WERI-Rb-1 (cell line): ENCODE measurements at places on chromosomes 5 and 9.

- DNase-seq = no peak
Observed at GRCh38 chr5:128965638-128966302, 482 bp downstream of the SLC27A6 start.

GRCh38 chr5:52727576-52727975 is 60.1 kb upstream of the ITGA1 start:
- DNase-seq = no peak

- DNase-seq = peak; percentile 43
Observed at GRCh38 chr5:156934450-156935211, 28.4 kb downstream of the TIMD4 start.

DNA sequence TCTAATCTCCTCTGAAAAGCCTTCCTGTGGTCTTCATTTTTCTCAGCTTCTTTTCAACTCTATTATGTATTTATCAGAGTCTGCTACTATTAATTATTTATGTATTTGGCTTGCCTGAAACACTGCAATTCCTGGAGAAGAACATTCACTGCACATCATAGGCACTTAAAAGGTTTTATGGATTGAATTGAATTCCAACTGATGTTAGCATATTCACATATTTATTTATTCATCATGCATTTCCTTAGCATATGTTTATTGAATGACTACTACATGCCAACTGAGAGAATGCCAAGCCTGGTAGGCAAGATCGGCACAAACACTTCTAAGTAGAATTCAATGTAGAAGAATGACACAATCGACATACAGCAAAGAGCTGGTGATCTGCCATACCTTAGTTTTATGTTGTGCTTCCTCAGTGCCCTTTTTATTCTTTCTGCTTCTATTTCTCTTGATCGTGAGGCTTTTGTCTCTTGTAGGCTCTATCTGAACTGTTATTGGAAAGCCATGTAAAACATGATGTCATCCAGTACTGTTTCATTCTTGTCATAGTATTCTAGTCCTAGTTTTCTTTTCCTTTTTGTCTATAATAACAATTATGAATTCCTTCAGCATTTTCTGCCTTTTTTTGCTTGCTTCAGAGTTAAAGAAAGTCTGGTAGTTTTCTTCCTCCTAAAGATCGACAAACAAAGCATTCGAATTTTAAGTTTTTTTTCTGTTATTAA is 454.2 kb downstream of the TLE4 start:
- no peak for DNase-seq

GRCh38 chr9:36163049-36163785 is 6.0 kb upstream of the CCIN start:
- peak; percentile 15 for DNase-seq

- DNase-seq = no peak
Observed at GRCh38 chr9:10173561-10173960, 439.2 kb downstream of the PTPRD start.

GRCh38 chr9:83477571-83477970 is 60.6 kb downstream of the FRMD3 start:
- DNase-seq = no peak

DNA sequence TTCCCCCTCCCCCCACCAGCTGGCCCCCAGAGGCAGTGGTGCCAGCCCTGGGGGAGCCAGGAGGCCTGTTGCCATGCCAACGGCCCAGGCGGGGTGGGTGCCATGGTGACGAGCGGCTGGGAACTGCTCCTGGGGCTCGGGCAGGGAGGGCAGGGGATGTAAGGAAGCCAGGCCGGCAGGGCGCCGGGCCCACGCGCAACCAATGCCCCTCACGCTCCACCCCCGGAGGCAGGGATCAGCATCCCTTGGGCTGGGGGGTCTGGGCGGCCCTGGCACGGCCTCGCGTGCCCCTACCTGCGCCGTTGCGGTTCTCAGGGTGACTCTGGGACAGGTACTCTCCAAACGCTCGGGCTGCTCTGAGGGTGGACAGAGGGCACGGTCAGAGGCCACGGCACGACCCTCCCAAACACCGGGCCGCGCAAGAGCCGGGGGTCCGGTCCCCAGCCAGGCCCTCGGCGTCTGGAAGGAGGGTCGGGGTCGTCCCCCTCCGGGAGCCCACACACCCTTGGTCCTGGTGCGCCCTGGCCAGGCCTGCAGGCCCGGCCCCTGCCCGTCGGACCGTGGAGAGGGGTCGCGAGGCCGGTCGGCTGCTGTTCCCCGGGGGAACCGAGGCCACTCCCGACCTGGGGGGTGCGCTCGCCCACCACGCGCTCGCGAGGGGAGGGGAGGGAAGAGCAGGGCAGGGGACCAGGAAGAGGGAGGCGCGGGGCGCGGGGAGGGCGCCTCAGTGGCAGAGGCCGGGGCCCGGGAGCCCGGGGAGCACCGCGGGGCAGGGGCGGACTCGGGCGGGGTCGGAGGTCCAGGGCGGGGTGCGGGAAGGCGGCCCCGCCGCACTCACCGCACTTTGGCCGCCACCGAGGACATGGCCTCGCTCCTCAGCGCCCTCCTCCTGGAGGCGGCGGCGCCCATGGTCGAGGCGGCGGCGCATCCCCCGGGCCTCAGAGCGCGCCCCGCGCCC is 661 bp downstream of the NSMF start:
- no peak for DNase-seq

DNA sequence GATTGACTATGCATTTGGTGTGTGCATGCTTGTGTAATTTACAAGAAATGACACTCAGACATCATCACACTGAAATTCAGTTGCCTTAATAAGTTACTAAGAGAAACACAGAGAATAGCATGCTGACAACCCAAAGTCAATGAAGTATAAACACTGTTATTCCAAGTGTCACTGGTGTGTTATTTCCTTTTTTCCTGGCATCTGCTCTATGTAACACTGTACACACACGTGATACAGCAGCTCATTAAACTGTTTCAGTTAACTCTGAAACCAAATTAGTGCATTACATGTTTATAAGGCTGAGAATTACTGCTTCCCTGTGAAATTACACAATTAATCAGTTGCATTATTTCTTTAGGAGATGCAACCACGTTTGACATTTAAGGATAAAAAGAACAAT is 252.7 kb downstream of the EFNA5 start:
- no peak for DNase-seq

DNA sequence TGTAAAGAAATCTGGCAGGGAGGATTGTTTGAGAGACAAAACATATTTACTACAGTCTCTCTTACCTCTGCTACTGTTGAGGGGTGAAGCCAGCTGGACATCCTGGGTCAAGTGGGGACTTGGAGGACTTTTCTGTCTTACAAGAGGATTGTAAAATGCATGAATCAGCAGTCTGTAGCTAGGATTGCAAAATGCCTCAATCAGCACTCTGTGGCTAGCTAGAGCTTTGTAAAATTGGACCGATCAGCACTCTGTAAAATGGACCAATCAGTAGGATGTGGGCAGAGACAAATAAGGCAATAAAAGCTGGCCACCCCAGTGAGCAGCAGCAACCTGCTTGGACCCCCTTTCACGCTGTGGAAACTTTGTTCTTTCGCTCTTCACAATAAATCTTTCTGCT is 995.8 kb upstream of the CDH6 start:
- peak; percentile 53 for DNase-seq

GRCh38 chr5:107930092-107930491 is 259.4 kb upstream of the EFNA5 start:
- no peak for DNase-seq

- no peak for DNase-seq
Observed at GRCh38 chr9:109448223-109448622, 49.9 kb downstream of the PTPN3 start.

DNA sequence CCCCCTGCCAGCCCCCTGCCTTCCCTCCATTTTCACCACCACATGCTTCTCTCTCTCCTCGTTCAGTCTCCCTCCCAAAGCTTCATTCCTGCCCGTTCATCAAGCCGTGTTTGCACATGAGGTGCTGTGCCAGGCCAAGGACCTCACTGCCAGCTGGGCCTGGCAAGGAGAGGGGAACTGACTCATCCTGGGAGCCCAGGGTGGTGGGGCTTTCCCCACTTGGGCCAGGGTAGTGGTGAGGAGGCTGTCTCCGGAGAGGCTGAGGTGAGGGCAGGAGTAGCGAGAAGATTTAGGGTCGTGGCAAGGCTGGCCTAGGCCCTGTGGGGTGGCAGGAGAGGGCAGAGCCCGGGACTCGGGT is 30.4 kb upstream of the NOTCH1 start:
- DNase-seq = no peak

DNA sequence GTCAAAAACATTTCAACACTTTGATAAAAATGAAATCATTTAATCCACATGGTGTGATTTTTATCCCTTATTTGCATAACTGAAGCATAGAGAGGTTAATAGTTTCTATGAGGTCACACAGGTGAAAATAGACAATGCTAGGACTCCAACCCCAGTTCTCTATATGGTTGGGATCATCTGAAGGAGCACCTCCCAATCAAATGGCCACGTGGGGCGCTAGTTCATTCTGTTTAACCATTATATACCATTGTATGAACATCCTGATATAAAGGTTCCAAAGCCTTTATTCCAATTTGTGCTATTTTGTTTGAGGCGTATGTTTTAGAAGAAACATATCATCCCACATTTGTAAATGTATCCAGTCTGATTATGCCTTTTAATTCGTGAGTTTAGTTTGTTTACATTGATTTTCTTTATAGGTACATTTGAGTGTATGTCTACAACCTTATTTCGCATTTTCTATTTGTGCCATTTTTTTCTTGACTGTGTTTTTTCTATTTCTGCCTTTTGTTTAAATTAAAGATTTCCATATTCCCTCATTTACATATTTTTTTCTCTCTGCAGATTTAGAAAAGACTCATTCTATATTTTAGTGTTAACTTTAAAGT is 1092.0 kb downstream of the MAT2B start:
- peak; percentile 15 for DNase-seq

DNA sequence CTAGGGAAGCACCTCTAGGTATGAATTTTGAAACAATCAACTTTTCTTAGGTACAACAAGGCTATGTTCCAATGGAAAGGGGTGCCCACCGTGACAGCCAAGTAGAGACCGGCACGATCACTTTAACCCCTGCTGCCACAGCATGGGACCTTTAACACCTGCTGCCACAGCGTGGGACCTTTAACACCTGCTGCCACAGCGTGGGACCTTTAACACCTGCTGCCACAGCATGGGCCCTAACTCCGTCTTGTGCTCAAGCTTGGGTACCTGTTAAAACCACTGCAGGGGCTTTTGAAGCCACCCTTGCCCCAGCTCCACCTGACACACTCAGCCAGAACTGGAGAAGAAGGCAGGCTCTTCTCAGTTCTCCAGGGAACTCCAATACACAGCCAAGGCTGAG is 18.2 kb upstream of the MXD3 start:
- no peak for DNase-seq

- DNase-seq = no peak
Observed at GRCh38 chr5:138790684-138791083, 37.5 kb downstream of the CTNNA1 start.

DNA sequence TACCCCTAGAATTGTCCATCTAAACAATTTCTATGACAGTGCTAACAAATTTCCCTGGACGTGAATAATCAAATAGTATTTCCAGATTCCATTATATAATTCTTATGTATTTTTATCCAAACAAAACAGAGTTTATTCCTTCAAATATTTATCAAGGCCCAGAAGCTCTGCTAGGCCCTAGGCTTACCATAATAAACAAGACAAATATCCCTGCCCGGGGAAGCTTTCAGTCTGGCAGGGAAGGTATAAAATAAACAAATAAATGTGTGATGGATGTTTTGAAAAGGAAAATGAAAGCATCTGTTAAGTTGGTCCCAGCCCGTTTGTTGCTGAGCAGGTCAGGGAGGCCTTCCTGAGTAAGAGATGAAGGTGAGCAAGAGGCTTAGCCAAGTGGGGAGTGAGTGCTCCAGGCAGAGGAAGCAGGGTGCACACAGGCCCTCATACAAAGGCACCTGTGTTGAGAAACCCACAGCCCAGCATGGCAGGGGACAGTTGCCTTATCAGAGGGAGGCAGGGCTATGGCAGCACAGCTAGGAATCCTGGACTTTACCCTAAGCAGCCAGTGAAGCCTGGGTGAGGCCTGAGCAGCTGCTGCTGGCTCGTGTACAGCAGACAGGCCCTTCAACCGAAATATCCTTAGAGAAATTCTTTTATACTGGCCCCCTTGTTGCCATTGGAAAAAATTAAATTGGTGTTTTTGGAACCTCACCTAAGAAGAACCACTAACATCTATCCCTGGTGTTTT is 7.7 kb upstream of the SLC35D2 start:
- no peak for DNase-seq

GRCh38 chr9:69001921-69002320 is 12.0 kb downstream of the PRKACG start:
- DNase-seq = no peak

- DNase-seq = no peak
Observed at GRCh38 chr5:175328687-175329086, 115.3 kb downstream of the DRD1 start.

GRCh38 chr5:138459311-138459933 is 5.9 kb upstream of the EGR1 start:
- DNase-seq = no peak

DNA sequence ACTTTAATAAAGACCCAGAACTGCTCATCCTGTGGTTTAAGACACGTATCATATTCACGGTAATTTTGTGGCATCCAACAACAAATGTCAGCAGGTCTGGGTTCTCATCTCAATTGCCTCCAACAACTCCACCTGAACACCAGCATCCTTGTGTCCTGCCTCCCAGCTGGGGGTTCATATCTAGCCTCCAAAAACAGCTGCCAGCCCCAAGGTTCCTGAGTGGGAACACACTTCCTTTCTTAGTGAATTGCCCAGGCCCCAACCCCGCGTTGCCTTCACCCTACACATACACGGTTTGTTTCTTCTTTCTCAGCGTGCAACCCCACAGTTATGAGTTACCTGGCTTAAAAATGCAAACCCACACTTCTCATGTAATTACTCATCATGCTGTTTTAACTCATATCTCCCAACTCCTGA is 77.9 kb downstream of the SEMA4D start:
- DNase-seq = no peak

- DNase-seq = no peak
Observed at GRCh38 chr5:19920761-19921160, 67.2 kb downstream of the CDH18 start.

GRCh38 chr5:116421080-116421629 is 153.5 kb downstream of the SEMA6A start:
- DNase-seq = no peak

DNA sequence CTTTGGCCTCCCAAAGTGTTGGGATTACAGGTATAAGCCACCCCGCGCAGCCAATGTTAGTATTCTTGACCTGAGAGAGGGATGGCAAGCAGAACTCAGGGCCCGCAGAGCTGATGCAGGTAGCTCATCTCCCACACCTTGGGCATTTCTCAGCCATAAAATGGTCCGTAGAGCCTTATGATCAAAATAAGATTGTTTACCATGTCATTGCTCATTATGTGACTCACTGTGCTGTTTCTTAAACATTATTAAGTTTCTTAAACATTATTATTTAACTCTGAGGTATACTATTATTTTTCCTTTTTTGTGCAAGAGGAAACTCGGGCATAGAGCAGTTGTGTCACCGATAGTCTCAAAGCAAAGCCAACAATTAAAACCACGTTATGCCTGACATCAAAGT is 42.4 kb upstream of the POU4F3 start:
- DNase-seq = no peak

DNA sequence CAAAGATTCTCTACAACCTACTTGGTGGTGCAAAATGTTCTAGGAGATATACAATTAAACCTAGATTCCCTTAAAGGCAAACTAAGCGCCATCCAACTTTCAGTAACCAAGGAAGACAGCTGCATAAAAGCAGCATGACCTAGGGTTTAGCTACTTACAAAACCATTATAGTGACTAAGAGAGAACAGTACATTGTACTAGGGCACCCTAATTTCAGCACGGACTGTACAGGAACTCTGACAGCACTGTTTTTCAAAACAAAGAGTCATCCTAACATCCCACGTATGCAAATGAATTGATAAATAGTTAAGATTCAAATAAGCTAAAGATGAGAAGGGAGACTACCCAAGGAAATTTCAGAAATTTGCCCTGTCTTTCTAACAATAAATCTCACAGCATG is 30.0 kb downstream of the STRBP start:
- DNase-seq = no peak
